ENCODE measurements at places on chromosomes 5 and 9.
A peak's percentile ranks its signal among the peaks of the same experiment; 100 is the strongest.

GRCh38 chr5:102312586-102313370 lies 16.7 kb upstream of the SLCO4C1 start:
- DNase-seq, result no peak

GRCh38 chr5:62569470-62569869 lies 9.1 kb upstream of the LRRC70 start:
- no peak for DNase-seq

- no peak for DNase-seq
Measured at GRCh38 chr9:88587885-88588649, 53.1 kb downstream of the NXNL2 start.

- DNase-seq, result peak; percentile 35
Measured at GRCh38 chr5:101717721-101718120, 578.4 kb downstream of the SLCO4C1 start.

GRCh38 chr5:163894645-163895044 lies 389.2 kb downstream of the MAT2B start:
- no peak for DNase-seq

GRCh38 chr5:114054594-114054993 lies 307.3 kb upstream of the KCNN2 start:
- peak; percentile 20 for DNase-seq

GRCh38 chr5:156230887-156231286 lies 96.1 kb upstream of the SGCD start:
- no peak for DNase-seq

DNA sequence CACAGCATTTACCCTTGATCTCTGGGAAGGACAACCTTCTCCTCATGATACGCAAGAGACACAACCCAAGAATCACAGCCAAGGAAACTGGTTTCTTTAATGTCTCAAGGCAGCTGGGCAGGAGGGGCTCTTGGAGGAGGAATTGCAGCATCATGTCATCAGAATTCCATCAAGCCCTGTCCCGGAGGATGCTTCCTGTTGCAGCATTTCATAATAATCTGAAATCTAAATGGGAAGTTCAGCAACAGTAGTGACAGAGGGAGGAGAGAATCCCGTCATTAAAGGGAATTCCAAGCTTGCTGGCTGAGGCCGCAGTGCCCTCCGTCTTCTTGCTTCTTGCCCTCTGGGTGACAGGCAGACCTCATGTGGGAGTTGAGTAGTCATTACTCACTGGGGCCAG lies 192.7 kb downstream of the TENT4A start:
- DNase-seq, result no peak
